H1 (cell line): ENCODE measurements at places on chromosomes 5 and 9.

DNA sequence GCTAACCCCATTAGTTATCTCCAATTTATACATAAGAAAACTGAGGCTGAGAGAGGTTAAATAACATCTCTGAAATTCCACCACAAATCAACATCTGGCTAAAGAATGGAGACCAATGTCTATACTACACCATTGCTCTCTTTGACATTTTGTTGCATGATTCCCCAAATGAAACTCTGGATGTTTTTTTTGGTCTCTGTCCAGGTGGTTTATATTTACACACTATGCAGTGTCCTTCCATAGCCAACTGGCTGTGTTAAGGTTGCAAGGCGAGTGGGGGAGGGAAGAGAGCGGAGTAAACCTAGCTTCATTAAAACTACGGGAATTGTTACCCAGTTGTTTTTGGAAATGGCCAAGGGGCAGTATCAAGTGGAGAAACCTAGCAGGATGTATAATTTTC is 67.2 kb downstream of the KIF4B start:
- no peak for DNase-seq

DNA sequence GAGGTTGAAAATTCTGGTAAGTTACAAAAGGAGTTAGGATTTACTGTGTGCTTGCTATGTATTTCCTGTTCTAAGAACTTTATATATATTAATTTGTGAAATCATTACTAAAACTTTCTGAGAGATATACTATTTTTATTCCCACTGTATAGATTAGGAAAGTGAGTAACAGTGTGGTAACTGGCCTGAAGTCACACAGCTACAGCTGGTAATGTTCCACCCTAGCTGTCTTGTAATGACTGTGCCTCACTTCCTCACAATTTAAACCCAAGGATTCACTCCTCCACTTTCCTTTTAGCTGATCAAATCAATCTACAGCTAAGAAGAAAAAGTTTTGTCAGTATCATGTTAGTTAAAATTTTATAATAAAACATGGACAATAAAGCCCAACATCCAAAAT is 278.8 kb downstream of the GAS1 start:
- DNase-seq = no peak

DNA sequence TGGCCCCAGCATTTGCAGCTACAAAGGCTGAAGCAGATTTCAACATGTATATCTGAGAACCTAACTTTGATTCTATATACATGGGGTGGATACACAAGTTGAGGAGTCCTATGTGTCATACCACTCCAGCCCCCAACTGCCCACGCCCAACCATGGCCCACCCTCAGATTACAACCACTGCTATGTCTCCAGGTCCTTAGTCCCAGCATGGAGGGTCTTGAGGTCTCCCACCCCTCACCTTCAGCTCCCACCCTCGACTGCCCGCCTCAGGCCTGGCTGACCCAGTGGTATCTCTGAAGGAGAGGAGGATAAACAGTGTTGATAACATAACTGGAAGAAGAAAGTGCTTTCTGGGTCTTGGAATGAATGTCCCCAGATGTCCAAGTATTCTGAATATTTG is 8.2 kb downstream of the SOWAHA start:
- no peak for DNase-seq

DNA sequence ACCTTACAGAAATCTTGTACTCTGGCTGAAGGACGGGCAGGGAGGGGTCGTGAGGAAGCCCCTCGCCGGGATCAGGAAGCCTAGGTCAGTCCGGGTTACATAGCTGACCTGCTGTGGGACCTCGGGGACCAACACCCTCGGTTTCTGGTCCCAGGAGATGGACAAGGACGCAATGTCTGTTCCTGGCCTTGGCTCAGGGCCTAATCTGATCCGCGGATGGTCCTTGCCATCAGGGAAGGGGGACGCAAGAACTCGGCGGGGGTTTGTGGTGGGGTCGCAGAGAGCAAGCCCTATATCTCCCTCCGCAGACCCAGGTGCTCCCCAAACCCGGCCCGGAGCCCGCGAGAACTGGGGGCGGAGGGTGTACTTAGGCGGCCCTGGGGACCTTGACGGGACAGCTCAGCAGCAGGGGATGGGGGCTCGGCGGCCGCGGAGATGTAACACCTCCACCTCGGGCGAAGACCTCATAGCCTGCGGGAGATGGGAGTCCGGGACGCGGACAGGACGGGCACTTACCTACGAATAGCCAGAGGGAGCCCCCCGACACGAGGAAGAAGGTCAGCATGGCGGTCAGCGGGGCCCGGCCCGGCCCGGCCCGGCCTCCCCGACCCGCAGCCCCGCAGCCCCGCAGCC is 353 bp downstream of the ACSL6 start:
- no peak for DNase-seq

DNA sequence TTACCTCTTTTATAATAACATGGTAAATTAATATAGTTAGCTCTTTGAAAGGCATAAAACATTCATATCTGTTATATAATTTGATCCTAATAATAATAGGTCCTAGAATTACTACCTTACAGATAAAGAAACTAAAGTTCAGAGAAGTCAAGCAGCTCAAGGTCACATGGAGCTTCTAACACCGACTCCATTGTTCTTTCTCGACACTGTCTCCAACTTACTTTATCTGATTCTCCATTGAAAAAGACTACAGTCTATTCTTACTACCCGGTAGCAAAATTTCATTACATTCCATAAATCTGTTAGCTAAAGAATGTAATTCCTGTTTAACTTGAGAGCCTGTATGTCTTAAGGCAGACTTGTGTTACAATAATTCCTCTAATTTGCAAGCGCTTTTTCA is 96.3 kb upstream of the TMEM161B start:
- DNase-seq = no peak

GRCh38 chr5:81755320-81755719 is 4.4 kb upstream of the SSBP2 start:
- DNase-seq = no peak

- DNase-seq = no peak
These were observed 46.4 kb downstream of the EHMT1 start for GRCh38 chr9:137665226-137665625.

- no peak for DNase-seq
These were observed 190.1 kb upstream of the TBC1D2 start for GRCh38 chr9:98445576-98445975.

DNA sequence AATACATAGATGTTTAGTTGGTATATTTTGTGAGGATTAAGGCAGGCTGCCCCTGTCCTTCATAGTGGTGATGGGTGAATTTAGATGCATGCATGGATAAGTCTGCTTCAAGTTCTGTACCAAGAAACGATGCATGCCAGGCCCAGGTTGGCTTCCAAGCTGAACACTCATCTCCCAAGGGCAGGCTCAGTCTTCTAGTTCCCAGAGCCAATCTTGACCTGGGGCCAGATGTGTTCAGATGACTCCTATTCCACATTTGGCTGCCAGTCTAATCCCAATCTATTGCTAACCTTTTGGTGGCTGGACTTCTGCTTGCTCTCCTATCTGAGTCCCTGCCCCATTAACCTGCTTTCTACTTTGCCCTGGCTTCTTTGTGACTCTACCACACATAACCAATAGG is 18.5 kb upstream of the SNAPC3 start:
- DNase-seq = no peak

- DNase-seq = no peak
These were observed 403 bp downstream of the KIF2A start for GRCh38 chr5:62306323-62306895.

GRCh38 chr9:22211588-22212360 is 202.7 kb upstream of the CDKN2B start:
- DNase-seq = no peak

GRCh38 chr5:96595300-96596090 is 66.7 kb upstream of the CAST start:
- DNase-seq = peak; percentile 55

DNA sequence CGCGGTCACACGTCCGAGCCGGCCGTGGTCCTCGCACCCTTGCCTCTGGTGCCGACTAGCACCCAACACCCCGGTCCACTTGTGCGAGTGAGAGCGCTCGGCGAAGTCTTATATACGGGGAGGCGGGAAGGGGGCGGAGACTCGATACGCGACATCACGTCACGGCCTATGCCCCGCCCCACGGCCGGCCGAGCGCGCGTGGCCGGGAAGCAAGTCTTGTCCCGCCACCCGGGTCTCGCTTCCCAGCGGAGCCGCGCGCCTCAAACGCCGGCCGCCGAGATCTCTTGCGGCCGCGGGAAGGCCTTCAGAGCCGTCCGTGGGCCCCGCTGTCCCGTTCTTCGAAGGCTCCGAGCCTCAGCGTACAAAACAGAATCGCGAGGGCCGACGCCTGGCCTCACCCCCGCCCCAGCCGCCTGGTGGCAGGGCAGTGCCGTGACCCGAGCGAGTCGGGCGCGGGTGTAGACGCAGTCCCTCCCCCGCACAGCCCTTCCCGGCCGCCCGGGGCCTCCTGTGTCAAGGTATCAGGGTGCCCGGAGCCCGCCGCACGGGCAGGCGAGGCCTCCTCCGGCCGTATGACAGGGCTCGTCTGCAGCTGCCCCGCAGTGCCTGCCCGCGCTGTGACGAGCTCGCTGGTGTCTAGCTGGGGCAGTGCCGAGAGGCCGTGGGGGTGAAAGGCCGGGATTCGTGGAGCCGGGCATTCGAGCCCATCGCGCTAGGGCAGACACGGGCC is at the start of gene PLK2:
Gene PLK2, minus strand, starts transcription at position 85 of the 730 bp plus-strand sequence. CDS start 127 bp downstream, outside the sequence.
- DNase-seq = peak; percentile 88

GRCh38 chr5:170278611-170279458 is 18.7 kb downstream of the LCP2 start:
- DNase-seq = no peak

DNA sequence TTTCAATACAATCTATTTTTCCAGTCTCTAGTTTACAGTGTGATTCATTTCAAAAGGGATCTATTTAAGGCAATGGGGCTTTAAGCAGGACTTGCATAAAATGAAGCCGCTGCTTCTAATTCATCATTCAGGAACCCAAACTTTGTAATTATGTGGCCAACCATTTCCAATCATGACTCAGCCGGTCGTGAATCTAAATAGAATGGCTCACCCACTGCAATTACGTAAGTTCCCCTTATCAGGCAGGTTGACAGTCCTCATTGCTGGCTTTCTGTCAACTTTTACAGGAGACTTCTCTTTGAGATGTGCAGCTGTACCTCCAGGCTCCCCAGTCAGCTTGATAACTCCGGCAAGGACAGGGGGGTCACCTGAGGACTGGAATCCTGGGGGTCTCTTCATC is 152.8 kb upstream of the DAP start:
- DNase-seq = no peak

DNA sequence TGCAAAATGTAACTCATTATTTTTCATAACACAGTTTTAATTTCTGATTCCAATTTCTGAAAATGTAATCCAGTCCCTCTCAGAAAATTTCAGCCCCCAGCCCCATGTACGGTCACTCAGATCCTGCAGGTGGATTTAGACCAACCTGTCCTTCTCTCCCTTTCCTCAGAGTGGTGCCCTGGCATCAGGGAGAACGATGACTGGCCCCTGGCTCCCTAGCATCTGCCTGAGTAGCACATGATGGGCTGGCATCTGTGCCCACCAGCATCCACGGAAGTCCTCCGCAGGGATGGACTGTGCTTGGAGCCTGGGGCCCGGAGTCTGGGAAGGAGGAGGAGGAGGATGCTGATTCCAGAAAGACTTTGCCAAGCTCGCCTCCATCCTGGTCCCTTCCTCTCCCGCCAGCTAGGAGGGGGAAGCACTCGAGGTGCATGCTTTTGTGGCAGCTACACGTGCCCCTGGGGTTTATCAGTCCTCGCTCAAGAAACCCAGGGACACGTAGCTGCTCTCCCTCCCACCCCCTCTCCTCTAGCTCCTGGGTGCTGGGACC is 54.4 kb upstream of the RUFY1 start:
- DNase-seq = no peak

- DNase-seq = no peak
These were observed 32.3 kb upstream of the NPM1 start for GRCh38 chr5:171355302-171355724.

DNA sequence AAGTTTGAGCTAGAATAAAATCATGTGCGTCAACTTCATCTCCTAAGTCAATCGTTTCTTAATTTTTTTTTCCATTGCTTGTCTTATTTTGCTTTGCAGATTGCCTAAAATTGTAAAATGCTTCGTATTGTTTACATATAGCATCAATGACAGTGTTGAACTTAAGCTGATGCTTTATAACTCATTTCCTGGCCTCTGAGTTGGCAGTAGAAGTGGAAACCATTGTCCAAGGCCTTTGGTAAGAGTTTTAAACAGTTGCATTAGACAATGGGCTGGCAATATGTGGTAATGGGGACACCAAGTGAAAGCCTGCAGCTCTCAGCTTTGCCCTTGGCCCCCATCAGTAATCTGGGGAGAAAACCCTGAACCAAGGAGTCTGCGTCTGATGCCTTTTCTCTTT is 154.8 kb upstream of the GAS1 start:
- no peak for DNase-seq

GRCh38 chr5:145479857-145480256 is 355.3 kb downstream of the PRELID2 start:
- DNase-seq = no peak

DNA sequence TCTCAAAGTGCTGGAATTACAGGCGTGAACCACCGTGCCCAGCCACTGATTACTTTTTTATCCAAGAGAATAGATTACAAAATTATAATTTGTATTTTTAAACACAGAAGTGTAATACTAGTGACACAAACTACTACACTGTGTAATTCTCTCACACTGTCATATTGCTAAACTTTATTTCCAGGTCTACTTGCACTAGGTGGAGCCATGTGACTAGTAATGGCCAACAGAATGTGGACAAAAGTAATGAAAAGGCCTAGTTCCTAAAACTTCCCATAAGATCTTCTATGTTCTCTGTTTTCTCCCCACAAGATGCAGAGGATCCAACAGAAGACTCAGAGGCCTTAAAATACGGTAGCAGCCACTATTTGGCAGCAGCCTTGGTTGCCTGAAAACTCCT is 27.3 kb downstream of the NADK2 start:
- DNase-seq = no peak

DNA sequence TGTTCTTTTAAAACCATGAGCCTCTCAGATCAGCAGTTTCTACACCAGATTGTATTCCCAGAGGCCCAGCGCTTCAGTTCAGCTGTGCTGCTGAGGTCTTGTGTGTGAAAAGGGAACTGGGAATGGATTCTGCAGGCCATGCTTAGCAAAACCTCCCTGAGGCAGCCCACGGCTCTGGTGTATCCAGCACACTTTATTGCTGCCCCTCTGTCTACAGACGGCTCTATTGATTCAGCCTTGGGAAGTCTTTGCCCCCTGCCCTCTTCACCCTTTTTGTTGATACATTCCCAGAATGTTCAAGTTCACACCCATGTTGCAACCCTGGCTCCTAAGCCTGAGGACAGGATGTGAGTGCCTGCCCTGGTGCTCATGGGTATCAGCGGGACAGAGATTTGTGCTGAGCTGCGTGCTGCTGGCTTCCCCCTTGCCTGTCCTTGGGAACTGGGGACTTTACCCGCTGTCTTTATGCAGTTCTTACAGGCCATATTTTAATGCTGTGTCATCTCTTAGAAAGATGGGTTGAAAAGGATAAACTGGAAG is 37.3 kb downstream of the ARHGAP26 start:
- DNase-seq = no peak

GRCh38 chr5:96936431-96937320 is 796 bp downstream of the LNPEP start:
- no peak for DNase-seq

DNA sequence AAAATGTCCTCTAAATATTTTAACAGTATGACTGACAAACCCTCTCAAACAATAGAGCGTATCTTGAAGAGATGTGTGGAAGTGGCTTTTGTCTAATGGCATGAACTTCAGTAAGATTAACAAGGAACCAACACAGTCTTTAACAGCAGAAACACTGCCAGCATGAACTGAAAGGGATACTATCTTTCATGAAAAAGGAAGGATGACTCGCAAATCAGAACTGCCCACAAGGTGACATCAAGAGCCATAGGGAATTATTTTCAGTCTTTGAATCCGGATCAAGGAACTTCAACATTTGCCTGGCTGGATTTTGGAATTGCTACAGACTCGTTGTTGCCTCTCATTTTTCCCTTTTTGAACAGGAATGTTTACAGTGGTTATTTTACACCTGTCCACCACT is 5.1 kb upstream of the HEXB start:
- DNase-seq = no peak
